ENCODE measurements at places on chromosomes 13 and 19. TPM values are rescaled to one million over a fixed set of nuclear protein-coding genes. Genes with fewer than 3 reads are reported as not detected.

FXYD1 gene
- total RNA-seq, result 4.8 TPM

DOCK9 gene
- total RNA-seq, result 96.2 TPM

BEST2 gene
- not detected for total RNA-seq

SHISA7 gene
- total RNA-seq, result not detected

PTOV1 gene
- total RNA-seq, result 153 TPM

GAMT gene
- 13.7 TPM for total RNA-seq

KCNN1 gene
- total RNA-seq, result not detected

SACS gene
- 28.6 TPM for total RNA-seq

SSBP4 gene
- total RNA-seq, result 127 TPM

MYH14 gene
- total RNA-seq, result not detected

DMKN gene
- total RNA-seq, result not detected

GPC6 gene
- total RNA-seq, result not detected

CYSLTR2 gene
- 2.9 TPM for total RNA-seq

FTL gene
- 1,085 TPM for total RNA-seq

C19orf85 gene
- total RNA-seq, result not detected

- DNase-seq, result no peak
Measured at GRCh38 chr19:54411033-54411432, 4.2 kb upstream of the TTYH1 start.

DNA sequence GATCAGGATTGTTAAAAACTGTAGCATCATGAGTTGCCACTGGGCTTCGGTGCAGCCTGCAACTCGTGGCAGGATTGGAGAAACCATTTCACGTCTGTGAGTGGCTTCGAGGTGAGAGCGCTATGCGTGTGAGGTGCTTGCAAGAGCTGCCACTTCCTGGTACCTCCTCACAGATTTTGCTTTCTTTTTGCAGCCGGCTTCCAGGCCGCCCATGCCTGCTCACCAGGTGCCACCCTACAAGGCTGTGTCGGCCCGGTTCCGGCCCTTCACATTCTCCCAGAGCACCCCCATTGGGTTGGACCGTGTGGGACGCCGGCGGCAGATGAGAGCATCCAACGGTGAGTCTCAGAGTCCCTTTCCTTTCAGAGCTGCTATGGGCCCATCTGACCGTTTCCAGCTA is 57.9 kb upstream of the C1QTNF9 start:
- DNase-seq, result peak; percentile 86

DNA sequence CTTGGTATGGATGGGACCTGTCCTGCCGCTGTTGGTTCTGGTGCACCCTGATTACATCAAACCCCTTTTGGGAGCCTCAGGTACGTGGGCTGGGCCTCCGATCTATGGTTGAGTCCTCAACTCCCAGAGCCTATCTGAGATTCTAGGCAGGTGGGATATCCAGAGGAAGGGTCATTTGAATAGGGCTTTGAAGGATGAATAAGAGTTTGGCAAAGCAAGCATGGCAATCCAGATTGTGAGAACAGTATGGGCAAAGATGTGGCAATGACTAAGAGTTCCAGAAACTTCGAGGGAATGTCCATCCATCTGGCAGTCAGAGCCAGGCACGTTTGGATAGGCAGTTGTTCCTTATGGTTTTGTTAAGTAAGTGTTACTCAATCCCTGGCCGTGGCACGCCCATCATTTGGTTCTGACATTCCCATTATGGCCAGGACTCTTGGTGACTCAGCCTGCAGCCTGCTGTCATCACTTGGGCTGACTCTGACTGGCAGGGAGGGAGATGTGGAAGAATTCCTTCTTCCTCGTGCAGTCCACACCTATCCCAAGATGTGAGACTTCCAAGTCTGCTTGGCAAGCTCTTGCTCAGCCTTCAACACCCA is 21.5 kb downstream of the CYP4F22 start:
- DNase-seq, result no peak

GRCh38 chr19:51822325-51822724 is 27.4 kb downstream of the FPR3 start:
- no peak for DNase-seq

DNA sequence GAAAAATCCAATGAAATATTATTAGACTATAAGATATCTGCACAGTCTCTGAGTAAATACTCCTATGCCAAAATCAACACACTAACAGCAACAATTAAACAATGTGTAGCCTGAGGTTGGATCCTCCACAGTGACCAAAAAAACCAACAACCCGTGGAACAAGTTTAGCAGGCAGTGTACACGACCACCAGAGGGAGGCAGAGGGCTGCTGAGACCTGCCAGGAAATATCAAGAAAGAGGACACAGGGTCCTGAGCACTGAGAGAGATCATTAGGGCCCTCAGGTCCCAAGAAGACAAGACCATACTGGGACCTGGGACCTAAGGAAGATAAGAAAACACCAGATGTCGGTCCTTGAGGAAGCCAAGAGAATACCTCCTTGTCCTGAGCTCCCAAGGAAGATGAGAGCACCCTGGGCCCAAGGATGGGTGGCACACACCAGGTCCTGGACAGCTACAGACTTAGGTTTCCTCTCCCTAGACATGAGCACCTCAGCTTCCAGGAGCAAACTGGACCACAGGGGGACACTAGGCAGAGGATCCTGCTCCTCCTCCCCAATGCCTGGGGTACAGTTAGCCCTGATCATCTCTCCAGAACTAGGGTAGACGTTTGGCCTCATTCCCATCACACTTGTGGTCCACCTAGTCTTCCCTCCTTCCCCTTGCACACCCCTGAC is 822 bp upstream of the ZNF274 start:
- peak; percentile 46 for DNase-seq

- no peak for DNase-seq
Measured at GRCh38 chr13:110239280-110240125, 67.5 kb downstream of the COL4A1 start.

GRCh38 chr19:30692879-30693503 is 320.8 kb downstream of the ZNF536 start:
- no peak for DNase-seq

GRCh38 chr13:67916650-67917049 is 686.5 kb upstream of the PCDH9 start:
- no peak for DNase-seq

- no peak for DNase-seq
Measured at GRCh38 chr19:45356760-45357444, 13.5 kb downstream of the ERCC2 start.

- peak; percentile 32 for DNase-seq
Measured at GRCh38 chr19:4730740-4731171, 7.1 kb upstream of the DPP9 start.

DNA sequence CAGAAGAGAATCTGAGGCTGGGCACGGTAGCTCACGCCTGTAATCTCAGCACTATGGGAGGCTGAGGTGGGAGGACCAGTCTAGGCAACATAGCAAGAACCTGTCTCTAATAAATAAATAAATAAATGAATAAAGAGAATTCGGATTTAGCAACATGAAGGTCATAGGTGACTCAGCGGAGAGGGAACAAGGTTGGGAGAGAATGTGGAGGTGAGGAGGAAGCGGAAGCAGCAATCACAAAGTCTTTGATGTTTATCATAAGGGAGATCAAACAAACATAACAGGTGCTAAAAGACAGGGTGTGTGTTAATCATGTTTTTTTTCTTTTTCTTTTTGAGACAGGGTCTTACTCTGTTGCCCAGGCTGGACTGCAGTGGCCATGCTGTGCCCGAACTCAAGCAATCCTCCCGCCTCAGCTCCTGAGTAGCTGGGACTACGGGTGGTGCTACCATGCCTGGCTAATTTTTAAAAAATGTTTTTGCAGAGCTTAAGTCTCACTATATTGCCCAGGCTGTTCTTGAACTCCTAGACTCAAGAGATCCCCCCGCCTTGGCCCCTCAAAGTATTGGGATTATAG is 16.3 kb downstream of the PBX4 start:
- DNase-seq, result peak; percentile 79

- DNase-seq, result no peak
Measured at GRCh38 chr13:94641409-94641941, 39.8 kb downstream of the GPR180 start.

DNA sequence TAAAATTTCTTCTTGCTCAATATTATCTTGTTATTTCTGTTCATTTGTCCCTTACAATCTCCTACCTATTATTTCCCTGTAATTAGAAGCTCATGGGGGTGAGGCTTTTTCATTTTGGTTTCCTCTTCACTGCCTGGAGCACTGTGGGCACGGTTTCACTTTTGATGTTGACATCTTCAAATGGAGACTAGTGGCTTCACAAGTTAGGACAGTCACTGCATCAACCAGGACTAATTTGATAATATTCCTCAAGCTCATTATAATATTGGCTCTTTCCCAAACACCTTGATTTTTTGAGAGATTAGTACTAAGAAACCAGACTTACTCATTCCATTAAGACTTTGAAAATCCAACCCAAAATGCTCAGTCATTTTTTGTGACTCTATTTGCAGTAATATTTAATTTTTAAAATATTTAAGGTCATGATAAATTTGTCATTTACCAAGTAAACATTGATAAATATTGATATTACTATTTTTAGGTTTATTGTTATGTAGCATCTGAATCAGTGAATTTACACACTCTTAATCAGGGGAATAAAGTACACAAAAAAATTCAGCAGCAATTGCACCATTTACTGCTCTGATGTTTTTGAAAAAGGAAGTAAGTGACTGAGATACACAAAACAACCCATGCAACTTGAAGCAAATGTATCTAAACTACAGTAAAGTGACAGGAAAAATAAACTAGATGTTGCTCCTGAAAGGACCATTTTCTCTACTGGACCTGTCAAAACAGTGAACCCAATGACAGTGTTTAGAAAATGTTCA is 28.8 kb upstream of the RCBTB2 start:
- no peak for DNase-seq

DNA sequence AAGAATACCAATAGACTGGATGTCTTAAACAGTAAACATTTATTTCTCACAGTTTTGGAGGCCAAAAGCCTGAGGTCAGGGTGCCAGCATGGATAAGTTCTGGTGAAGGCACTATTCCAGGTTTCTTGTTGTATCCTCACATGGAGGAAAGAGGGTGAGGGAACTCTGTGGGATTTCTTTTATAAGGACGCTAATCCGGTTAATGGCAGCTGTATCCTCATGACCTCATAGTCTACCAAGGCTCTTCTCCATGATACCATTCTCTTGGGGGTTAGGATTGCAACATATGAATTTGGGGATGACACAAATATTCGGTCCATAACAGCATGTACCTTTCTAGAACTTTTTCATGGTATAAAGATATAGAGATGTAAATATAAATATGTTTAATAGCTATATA is 412.0 kb downstream of the LMO7 start:
- no peak for DNase-seq

DNA sequence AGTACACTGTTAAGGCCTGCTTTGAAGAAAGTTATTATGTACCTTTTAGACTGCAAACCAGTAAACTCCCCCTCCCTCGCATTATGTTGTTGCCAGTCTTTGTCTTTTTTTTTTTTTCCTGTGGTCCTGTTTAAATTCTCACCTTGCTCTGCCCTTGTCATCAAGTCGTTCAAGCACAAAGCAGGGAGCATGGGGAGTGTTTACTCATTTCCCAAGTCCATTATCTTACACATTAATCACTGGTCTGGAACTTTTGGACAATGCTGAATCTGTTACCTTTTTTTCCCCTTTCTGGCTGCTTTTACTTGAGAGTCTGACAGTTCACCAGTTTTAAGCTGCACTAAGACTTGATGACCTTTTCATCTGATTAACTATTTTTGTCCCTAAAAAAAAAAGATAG is 108.2 kb downstream of the DACH1 start:
- no peak for DNase-seq

- no peak for DNase-seq
Measured at GRCh38 chr19:50051964-50052363, 26.2 kb downstream of the ZNF473 start.

DNA sequence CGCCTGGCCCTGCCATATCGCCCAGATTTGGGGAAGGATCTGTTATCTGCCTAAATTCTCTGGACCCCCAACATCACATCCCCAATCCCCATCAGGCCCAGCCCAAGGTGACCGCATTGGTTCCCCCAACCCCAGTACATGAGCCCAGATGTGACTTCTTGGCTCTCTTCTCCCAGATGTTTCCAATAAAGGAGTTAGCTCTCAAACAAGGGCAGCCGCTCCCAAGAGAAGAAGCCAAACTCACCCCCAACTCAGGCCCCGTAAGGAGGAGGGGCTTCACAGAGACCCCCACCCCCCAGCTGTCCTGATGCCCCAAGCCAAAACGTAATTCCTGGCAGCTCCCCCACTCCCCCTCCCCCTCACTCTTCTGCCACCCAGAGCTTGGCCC is 6.9 kb downstream of the FBN3 start:
- no peak for DNase-seq

- DNase-seq, result no peak
Measured at GRCh38 chr13:51639171-51639570, 54.9 kb downstream of the WDFY2 start.

DNA sequence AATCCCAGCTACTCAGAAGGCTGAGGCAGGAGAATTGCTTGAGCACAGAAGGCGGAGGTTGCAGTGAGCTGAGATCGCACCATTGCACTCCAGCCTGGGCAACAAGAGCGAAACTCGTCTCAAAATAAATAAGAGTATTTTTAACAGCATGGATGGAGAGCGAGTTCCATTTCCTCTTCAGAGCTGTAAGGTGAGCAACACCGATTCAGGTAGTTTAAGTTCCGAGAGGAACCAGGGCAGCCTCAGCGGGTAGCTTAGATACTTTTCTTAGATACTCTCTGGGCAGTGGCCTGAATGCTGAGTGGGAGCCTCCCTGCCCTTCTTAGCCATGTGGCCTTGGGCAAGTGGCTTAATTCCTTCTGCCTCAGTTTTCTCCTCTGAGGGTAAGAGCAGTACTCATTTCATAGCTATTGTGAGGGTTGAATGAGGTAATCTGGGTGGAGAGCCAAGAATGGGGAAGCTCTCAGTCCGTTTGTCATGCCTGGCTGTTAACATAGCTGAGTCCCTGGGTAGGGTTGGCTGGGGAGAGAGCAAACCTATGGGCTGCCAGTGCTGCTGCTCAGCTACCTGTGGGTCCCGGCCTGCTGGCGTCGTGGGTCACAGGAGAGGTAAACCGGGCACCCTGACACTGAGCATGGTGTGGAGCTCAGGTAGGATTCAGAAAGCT is 4.1 kb downstream of the ATP11A start:
- no peak for DNase-seq

- DNase-seq, result no peak
Measured at GRCh38 chr13:94369972-94370436, 109.5 kb downstream of the DCT start.

DNA sequence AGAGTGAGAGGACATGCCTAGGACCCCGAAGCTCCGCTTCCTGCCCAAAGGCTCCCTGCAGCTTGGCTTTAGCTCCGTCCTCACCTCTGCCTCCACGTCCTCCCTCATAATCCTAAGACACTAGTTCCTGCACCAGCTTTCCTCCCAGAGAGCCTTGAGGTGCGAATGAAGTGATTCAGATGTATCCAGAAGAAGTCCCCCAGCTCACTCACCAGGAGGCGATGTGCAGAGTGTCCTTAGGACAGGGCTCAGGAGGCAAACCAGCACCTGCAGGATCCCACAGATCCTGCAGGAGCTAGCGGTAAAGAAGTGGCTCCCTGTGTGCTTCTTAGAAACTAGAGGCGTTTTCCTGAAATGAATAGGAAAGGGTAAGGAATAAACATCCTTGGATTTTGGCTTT is 109.7 kb downstream of the HSPH1 start:
- DNase-seq, result no peak

- no peak for DNase-seq
Measured at GRCh38 chr19:34879563-34879962, 47.1 kb upstream of the ZNF30 start.

- no peak for DNase-seq
Measured at GRCh38 chr19:38862321-38863059, 12.7 kb upstream of the HNRNPL start.

GRCh38 chr19:51726049-51726448 is 2.3 kb upstream of the HAS1 start:
- no peak for DNase-seq

Measured in T-cell (primary cell).